Caco-2 (cell line): ENCODE measurements at places on chromosomes 4 and X. TPM values are rescaled to one million over a fixed set of nuclear protein-coding genes. Genes with fewer than 3 reads are reported as not detected.

Gene IL2RG
- 5.1 and 9.6 TPM in 2 replicates for total RNA-seq

Gene KDR
- not detected in 2 replicates for total RNA-seq

Gene NUDT9
- total RNA-seq: 27.9 and 28.7 TPM in 2 replicates

Gene CLCN5
- 61.0 and 70.0 TPM in 2 replicates for total RNA-seq

Gene CLDN24
- not detected in 2 replicates for total RNA-seq

Gene NRK
- 0.16 and 0.32 TPM in 2 replicates for total RNA-seq

Gene TDO2
- 1.6 and 4.7 TPM in 2 replicates for total RNA-seq

Gene DCAF8L2
- total RNA-seq: not detected in 2 replicates

Gene LPAR4
- not detected in 2 replicates for total RNA-seq

Gene MAGEA11
- total RNA-seq: 0.14 TPM in 1 of 2 replicates, not detected in the other

Gene TIMM8A
- 21.6 and 23.3 TPM in 2 replicates for total RNA-seq

Gene FAM236B
- not detected in 2 replicates for total RNA-seq

Gene TMSB15A
- total RNA-seq: not detected in 2 replicates

Gene RAB33A
- 0.35 TPM in 1 of 2 replicates, not detected in the other for total RNA-seq

DNA sequence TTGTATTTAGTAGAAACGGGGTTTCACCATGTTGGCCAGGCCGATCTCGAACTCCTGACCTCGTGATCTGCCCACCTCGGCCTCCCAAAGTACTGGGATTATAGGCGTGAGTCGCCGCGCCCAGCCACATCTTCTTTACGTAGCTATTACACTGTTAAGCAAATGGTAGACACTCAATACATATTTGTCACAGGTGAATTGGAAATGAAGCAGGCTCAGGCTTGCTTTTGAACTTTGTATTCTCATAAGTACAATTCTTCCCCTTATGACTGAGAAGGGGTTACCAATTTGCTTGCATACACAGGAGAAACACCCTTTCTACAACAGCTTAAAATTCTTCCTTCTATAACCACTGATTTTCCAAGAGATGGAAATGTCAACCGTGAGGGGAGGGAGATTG, 787 bp upstream of the SRPX2 start:
- no peak overlapping the region for H3K27ac ChIP-seq
- no peak overlapping the region for H3K4me3 ChIP-seq
- DNase-seq: no peak
- H3K27me3 ChIP-seq: no peaks in the 10 kb centered on the region

DNA sequence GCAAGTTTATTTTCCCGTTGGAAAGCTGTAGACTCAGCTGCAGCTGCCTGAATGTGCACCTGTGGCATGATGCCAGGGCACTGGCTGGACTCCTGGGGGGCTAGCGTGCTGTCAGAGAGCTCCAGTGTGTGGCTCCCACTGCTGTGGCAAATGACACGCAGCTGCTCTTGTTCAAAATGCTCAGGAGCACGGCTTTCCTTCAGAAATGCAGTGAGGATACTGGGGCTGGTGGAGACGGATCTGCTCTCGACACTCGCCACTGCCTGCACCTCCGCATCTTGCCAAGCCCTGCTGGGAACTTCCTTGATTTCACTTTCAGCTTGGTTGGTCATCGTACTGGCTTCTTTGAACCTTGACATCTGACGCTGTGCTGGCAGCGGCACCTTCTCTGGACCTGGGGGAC, 58.7 kb downstream of the GPRIN3 start:
- H3K36me3 ChIP-seq: no peaks in the 10 kb centered on the region
- H3K4me3 ChIP-seq: no peak overlapping the region
- H3K27me3 ChIP-seq: no peaks in the 10 kb centered on the region
- no peak for DNase-seq
- H3K4me1 ChIP-seq: no peaks in the 10 kb centered on the region

GRCh38 chrX:30831082-30831481, 58.0 kb downstream of the TAB3 start:
- H3K4me1 ChIP-seq: peaks cover 16% of the 10 kb centered on the region
- no peaks in the 10 kb centered on the region for H3K27me3 ChIP-seq
- no peaks in the 10 kb centered on the region for H3K36me3 ChIP-seq
- H3K27ac ChIP-seq: no peak overlapping the region
- no peak for DNase-seq

- H3K4me1 ChIP-seq: peaks cover 4% of the 10 kb centered on the region
- H3K36me3 ChIP-seq: no peaks in the 10 kb centered on the region
- H3K27ac ChIP-seq: no peak overlapping the region
- DNase-seq: no peak
- H3K4me3 ChIP-seq: no peak overlapping the region
- no peaks in the 10 kb centered on the region for H3K27me3 ChIP-seq
These were observed 63.0 kb downstream of the TMEM154 start for GRCh38 chr4:152616804-152617203.

GRCh38 chr4:5921101-5921980, 28.5 kb upstream of the CRMP1 start:
- no peak overlapping the region for H3K4me3 ChIP-seq
- H3K27me3 ChIP-seq: no peaks in the 10 kb centered on the region
- H3K36me3 ChIP-seq: no peaks in the 10 kb centered on the region

- no peak overlapping the region for H3K4me3 ChIP-seq
- H3K27me3 ChIP-seq: no peaks in the 10 kb centered on the region
- H3K27ac ChIP-seq: no peak overlapping the region
- no peaks in the 10 kb centered on the region for H3K36me3 ChIP-seq
- DNase-seq: no peak
These were observed 25.8 kb downstream of the PPEF1 start for GRCh38 chrX:18733287-18733686.

GRCh38 chr4:52979020-52979419, 116.9 kb downstream of the RASL11B start:
- H3K4me3 ChIP-seq: no peak overlapping the region
- no peak for DNase-seq
- H3K36me3 ChIP-seq: no peaks in the 10 kb centered on the region
- peaks cover 4% of the 10 kb centered on the region; the same call in 1 of the 2 replicates for H3K4me1 ChIP-seq
- H3K27me3 ChIP-seq: no peaks in the 10 kb centered on the region

DNA sequence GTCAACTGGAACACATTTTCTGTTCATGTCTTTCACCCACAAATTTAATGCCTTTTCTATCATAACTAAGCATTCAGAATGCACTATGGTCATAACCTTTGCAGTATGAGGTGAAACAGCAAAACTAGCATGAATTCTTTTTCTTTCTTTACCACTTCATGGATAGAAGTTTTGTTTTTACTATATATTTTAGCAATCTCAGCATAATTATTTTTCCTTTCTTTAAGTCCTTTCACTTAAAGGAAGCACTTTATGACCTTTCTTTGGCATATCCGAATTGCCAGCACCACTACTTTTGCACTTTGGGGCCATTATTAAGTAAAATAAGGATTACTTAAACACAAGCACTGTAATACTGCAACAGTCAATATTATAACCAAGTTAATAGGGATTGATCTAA, 115.1 kb upstream of the DKK2 start:
- no peak for DNase-seq
- no peaks in the 10 kb centered on the region for H3K4me1 ChIP-seq
- no peak overlapping the region for H3K27ac ChIP-seq
- no peak overlapping the region for H3K4me3 ChIP-seq
- no peaks in the 10 kb centered on the region for H3K27me3 ChIP-seq
- H3K36me3 ChIP-seq: no peaks in the 10 kb centered on the region

GRCh38 chr4:102047616-102048015, 257.1 kb downstream of the BANK1 start:
- H3K27ac ChIP-seq: no peak overlapping the region
- no peak overlapping the region for H3K4me3 ChIP-seq
- no peaks in the 10 kb centered on the region for H3K27me3 ChIP-seq
- no peaks in the 10 kb centered on the region for H3K4me1 ChIP-seq
- H3K36me3 ChIP-seq: no peaks in the 10 kb centered on the region
- no peak for DNase-seq

GRCh38 chr4:1234309-1234695, 14.6 kb downstream of the CTBP1 start:
- H3K4me3 ChIP-seq: no peak overlapping the region
- H3K27ac ChIP-seq: peak overlapping the region; percentile 71
- H3K36me3 ChIP-seq: peaks cover 4% of the 10 kb centered on the region
- DNase-seq: no peak
- no peaks in the 10 kb centered on the region for H3K27me3 ChIP-seq
- H3K4me1 ChIP-seq: no peaks in the 10 kb centered on the region

DNA sequence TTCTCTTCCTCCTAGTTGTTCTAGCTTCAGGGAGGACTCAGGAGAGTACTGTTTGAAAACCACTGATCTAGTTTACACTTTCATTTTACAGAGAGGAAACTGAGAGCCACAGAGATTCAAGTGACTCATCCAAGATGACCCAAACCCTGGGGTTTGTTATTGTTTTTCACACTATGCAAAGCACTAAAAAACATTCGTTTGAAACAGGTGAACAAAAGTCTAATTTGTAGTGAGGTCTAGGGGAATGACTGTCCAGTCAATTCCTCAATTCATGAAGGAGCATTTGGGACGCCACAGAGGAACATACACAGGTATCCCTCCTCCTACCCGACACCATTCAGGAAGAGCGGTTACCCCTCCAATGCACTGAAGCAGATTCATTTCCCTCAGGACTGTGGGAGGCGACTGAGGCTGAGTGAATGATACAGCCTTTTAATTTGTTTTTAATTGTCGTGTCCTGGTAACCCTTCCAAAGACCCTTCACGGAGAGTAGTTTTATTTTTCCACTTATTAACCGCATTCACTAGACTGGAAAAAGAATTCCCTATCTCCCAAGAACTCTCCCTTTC, 30.3 kb downstream of the TLR10 start:
- no peaks in the 10 kb centered on the region for H3K27me3 ChIP-seq
- DNase-seq: no peak
- H3K27ac ChIP-seq: no peak overlapping the region
- H3K36me3 ChIP-seq: no peaks in the 10 kb centered on the region

- no peaks in the 10 kb centered on the region for H3K36me3 ChIP-seq
- no peaks in the 10 kb centered on the region for H3K4me1 ChIP-seq
- no peaks in the 10 kb centered on the region for H3K27me3 ChIP-seq
- no peak for DNase-seq
- no peak overlapping the region for H3K27ac ChIP-seq
- H3K4me3 ChIP-seq: no peak overlapping the region
These were observed 35.9 kb downstream of the ADGRG4 start for GRCh38 chrX:136336623-136337022.

DNA sequence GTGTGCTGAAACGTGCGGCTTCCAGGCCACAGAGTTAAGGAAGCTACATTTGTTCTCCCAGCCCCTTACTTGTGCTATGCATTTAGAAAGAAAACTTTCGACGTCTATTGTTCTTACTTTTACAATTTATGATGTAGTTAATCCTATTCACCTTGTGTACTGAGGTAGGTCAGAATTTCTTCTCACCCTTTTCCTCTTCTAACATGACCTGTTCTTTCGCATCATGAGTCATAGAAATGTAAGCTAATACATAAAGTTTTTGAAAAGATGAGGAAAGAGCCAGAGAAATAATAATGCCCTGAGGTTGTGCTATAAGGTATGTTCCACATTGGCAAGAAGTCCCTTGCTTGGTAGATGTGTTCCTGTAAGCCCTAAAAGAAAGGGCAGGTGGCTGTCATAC, 298.3 kb downstream of the TRIML1 start:
- no peaks in the 10 kb centered on the region for H3K27me3 ChIP-seq
- H3K4me1 ChIP-seq: peaks cover 23% of the 10 kb centered on the region
- H3K27ac ChIP-seq: peak overlapping the region; percentile 78
- H3K4me3 ChIP-seq: no peak overlapping the region
- no peak for DNase-seq

DNA sequence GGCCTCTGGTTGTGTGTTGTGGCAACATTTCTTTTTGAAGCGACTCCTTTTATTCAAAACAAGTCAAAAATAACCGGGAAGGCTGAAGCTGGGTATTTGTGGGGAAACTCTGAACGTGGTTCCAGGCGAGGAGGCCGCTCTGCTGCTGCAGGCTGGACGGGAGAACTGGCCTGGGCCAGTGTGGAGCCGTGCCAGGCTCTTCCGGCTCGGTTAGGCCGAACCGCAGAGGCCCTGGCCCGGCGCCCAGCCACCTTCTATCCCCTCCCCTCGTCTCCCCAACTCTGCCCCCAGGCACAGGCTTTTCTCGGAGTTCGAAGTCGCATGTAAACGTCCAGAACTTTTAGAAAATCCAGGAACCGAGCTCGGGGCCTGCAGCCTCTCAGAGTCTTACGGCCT, 2.4 kb upstream of the BCOR start:
- H3K27me3 ChIP-seq: no peaks in the 10 kb centered on the region
- peaks cover 9% of the 10 kb centered on the region for H3K4me1 ChIP-seq
- no peaks in the 10 kb centered on the region for H3K36me3 ChIP-seq
- DNase-seq: no peak

GRCh38 chrX:43656005-43656494, at the start of gene MAOA:
Gene MAOA, plus strand, starts transcription at chrX:43656299. Its CDS starts 43 bp downstream, at chrX:43656342.
- no peak for DNase-seq
- peak within 1 kb of the TSS; percentile 46 for H3K4me3 ChIP-seq
- no peaks in the 10 kb centered on the region for H3K27me3 ChIP-seq

GRCh38 chrX:124530803-124531202, 184.4 kb downstream of the SH2D1A start:
- no peak overlapping the region for H3K27ac ChIP-seq
- H3K4me3 ChIP-seq: no peak overlapping the region
- H3K36me3 ChIP-seq: no peaks in the 10 kb centered on the region
- no peaks in the 10 kb centered on the region for H3K27me3 ChIP-seq

GRCh38 chrX:120797188-120797851, 78.3 kb downstream of the CT47B1 start:
- no peak overlapping the region for H3K4me3 ChIP-seq
- DNase-seq: no peak
- H3K36me3 ChIP-seq: no peaks in the 10 kb centered on the region
- no peaks in the 10 kb centered on the region for H3K4me1 ChIP-seq

DNA sequence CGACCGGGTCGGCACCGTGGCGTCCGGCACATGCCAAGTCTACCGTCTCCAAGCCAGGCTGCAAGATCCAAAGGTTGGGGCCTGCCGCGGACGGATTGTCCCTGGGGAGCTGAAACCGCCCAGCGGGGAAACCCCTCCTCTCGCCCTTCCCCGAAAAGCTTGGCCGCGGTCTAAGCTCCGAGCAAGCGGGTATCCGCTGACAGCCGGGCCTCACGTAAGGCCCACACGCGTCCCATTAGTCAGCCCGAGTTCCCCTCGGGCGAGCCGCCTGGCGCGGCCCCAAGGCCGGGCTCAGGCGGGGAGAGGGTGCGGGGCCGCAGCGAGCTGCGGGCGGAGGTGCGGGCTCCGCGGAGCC, 6.8 kb upstream of the BCOR start:
- H3K27me3 ChIP-seq: no peaks in the 10 kb centered on the region
- H3K36me3 ChIP-seq: no peaks in the 10 kb centered on the region
- no peak for DNase-seq
- H3K4me3 ChIP-seq: peak overlapping the region; percentile 66

GRCh38 chr4:96073461-96073860, 233.6 kb downstream of the PDHA2 start:
- H3K4me1 ChIP-seq: no peaks in the 10 kb centered on the region
- H3K36me3 ChIP-seq: no peaks in the 10 kb centered on the region
- DNase-seq: no peak

GRCh38 chr4:74531963-74532794, 87.2 kb downstream of the AREG start:
- peak overlapping the region; percentile 93 for H3K27ac ChIP-seq
- H3K27me3 ChIP-seq: no peaks in the 10 kb centered on the region
- H3K36me3 ChIP-seq: no peaks in the 10 kb centered on the region
- peak; percentile 53 for DNase-seq

GRCh38 chr4:161376275-161376674, 787.5 kb downstream of the FSTL5 start:
- DNase-seq: no peak
- no peaks in the 10 kb centered on the region for H3K27me3 ChIP-seq
- no peaks in the 10 kb centered on the region for H3K36me3 ChIP-seq
- no peaks in the 10 kb centered on the region for H3K4me1 ChIP-seq
